ENCODE measurements at places on chromosomes 5 and 9.

GRCh38 chr5:143064676-143065075 lies 294.5 kb downstream of the ARHGAP26 start:
- no peak for DNase-seq

GRCh38 chr5:176743136-176743861 lies 67.1 kb upstream of the UNC5A start:
- no peak for DNase-seq

GRCh38 chr5:153559926-153560325 lies 69.5 kb downstream of the GRIA1 start:
- no peak for DNase-seq

DNA sequence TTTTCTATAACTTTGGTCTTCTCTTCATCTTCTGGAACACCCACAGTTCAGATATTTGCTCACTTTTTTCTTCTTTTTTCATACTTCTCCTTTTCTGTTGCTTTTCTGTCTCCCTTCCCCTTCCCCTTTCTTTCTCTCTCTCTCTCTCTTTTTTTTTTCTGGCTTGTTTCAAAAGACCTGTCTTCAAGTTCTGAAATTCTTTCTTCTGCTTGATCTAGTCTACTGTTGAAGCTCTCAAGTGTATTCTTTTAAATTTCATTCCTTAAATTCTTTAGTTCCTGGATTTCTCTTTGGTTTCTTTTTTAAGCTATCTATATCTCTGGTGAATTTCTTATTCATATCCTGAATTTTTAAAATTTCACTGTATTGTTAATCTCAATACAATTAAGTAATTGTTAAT lies 11.2 kb downstream of the ALG2 start:
- no peak for DNase-seq

DNA sequence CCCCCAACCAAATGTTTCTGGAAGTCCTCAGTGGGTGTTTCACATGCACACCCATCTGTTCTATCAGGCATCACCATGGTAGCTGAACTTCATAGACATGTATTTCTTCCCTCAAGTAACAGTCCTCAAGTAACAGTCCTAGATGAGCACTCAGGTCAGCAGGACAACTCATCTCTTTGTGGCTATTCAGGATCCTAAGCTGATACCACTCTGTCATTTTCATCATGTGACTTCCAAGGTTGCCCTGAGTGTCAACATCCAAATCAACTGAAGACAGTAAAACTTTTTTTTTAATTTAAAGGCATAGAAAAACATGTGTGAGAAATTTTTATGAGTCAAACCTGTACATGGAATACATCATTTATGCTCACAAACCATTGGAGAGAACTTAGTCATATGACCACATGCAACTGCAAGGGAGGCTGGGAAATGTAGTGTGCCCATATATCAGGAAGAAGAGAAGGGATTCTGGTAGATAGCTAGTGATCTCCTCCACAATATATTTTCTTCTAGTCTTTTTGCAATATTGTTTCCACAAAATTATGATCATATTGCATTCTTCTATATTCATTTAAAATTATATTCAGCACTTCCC lies 64.2 kb upstream of the FST start:
- DNase-seq: no peak

DNA sequence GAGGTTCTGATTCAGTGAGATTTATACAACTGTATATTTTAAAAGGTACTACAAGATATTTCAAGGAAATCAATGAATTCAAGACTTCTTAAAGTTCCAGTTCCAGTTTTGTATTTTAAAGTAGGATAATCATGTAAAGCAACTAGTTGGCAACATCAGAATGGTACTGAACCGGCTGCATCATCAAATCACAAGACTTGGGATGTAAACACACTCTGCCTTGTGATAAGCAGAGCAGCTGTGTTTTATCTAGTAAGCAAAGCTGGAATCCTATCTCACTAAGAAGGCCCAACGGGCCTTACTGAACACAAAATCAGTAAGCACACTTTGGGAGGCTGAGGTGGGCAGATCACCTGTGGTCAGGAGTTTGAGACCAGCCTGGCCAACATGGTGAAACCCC lies 327.2 kb upstream of the NREP start:
- no peak for DNase-seq

DNA sequence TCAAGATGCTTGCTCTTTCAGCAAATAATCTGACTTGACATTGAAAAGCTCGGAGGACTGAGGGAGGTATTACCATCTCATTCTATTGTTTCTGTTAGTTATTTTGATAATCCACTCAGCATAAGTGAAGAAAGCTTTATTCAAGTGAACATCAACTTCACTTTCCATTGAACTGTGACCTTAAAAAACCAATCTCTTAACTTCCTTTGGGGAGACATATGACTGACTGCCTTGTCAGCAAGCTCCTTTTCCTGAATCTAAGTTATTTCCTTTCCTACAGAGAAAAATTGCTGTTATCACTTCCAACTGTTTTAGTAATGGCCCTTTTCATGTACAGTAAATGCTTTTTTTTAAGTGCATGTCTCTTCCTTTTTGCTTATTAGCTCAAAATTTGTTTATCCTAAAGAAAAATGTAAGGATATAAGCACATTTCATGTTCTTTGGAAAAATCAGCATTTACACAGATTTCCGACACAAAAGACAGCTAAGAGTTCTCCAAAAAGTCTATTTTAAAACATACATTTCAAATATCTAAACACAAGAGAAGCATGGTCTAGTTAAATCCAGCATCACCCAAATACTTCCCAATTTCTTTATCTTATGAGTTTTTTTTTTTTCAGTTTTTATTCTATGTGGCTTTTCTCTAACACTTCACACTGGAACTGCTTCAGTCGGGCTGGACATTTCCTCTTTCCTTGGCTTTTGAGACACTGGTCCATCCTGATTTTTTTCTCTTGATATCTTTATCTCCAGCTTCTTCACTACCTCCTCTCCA lies 117.9 kb upstream of the DAB2 start:
- no peak for DNase-seq

DNA sequence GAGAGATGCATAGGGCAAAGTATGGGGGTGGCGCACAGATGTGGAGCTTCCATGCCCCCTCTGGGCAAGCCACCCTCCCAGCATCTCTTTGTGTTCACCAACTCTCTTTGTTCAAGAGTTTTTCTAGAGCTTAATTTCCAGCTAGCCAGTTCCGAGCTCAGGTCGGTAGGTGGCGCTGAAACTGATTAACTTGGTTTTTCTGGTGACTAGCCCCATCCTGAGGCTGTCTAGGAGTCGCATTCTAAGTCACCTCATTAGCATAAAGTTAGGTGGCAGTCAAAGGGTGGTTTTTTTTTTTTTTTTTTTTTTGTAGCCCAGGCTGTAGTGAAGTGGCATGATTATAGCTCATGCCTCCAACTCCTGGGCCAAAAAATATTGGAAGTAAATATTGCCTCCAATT lies 476.4 kb downstream of the KDM4C start:
- no peak for DNase-seq

- no peak for DNase-seq
These were observed 12.0 kb upstream of the RXRA start for GRCh38 chr9:134314039-134314949.

DNA sequence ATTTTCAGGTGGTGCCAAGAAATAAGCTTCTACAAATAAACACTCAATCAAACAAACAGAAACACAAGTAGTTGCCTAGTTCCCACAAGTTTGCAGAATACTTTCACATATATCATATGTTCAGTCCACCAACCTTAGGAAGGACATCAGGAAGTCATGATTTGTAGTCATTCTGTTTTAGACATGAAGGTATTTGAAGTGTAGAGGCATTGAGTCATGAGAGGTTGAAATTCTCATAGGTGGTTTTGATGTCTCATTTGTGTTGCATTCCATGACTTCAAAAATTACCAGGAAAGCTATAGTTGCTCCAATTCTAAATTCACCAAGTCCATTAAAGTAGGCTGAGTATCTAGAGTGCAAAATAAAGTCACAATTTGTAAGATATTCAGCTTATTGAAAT lies 159.0 kb downstream of the KCTD16 start:
- no peak for DNase-seq

DNA sequence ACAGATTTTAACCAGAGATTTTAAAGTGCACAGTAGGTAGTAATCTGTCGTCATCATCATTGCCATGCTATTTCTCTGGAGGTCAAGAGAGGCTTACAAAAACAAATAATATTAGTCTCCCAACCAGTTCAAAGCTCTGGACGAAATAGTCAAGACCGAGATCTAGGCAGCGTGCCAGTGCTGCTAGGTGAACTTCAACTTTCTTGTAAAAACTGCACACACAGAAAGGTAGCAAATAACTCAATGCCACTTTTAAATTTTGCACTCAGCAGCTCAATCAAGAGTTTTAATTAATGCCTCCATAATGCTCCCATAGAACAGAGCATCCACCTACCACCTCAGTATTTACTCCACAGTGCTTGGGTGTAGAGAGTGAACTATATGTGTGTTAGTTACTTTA lies 656.8 kb downstream of the IRX1 start:
- no peak for DNase-seq

DNA sequence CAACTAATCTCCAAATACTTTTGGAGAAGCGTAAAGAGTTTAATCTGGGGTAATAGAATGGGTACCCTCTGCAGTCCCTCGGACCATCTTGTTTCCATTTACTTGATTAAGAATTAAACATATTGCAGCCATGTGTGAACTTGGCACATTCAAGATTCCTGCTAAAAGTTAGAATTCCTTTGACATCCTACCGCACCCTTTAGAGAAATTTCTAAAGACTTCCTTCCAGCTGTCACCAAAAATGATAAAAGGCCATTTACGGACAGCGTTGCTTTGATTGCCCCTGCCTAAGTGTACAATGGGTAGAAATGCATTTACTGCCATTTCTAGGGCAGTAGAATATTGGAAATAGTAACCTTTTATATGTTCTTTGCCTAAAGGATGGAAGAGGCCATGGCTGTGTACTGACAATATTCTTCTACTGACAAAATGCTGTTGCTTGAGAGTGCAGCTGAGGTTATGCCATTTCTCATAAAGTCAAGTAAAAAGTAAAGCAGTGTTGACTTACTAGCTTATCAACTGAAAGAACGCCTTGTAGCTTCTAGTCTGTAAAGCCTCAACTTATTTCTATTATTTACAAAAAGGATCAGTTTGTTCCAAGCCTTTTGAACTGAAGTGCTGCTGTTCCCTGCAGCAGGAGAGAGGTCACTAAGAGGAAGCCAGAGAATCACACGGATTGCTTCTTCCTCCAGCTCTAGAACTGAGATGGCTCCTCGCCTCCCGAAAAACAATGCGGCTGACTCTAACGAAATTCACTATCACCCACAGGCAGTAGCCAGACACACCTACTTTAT lies 139.8 kb upstream of the BASP1 start:
- DNase-seq: no peak

DNA sequence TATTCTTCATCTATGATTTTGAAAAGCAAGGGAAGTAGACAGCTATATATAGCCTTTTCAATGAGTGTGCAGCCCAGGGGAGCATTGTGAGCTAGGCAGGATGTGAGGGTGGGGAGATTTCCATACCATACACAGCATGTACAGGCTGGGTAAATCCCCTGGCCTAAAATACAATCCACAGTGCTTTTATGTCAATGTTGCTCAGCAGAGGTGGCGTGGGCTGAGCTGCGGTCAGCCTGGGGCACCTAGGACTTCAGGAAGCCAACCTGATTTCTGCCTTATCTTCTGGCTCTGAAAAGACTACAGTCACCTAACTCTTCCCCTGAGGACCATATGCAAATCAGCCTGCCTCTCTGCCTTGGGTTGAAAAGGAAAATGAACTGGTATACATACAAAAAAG lies 6.3 kb upstream of the GARIN3 start:
- no peak for DNase-seq

- DNase-seq: no peak
These were observed 1.2 kb upstream of the SLC25A51 start for GRCh38 chr9:37905131-37905505.

- DNase-seq: no peak
These were observed 92.3 kb upstream of the MARCHF11 start for GRCh38 chr5:16271851-16272250.

DNA sequence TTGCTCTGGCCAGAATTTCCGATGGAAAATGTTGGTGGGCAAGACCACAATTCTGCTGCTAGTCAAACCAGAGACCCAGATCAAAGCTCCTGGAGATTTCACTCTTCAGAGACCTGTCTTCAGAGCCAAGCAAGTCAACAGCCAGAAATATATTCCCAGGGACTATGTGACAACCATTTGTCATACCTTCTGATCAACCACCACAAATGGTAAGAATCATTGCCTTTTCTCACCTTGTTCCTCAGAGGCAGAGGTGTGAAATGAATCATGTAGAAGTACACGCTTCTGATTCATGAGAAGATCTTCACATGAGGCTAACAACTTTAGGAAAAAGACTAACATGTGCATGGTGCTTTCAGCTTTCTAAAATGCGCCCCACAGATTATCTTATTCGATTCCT lies 53.5 kb downstream of the SUSD1 start:
- DNase-seq: no peak

DNA sequence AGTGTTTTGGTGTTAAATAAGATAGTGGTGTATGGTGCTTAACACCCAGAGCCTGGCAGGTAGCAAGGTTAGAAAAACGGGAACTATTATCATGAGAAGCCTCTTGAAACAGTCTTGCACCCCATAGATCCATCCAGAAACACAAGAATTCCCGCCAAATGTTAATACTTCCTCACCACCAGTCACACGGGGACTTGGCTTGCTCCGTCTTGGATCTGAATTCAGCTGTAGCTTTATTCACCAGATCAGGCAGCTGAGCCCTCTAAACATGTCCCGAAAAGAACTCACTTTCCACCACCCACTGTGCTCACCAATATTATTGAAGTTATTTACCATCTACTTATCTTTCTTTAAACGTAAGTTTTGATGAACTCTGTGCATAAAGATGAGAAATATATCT lies 101.6 kb upstream of the PTPN3 start:
- DNase-seq: no peak

DNA sequence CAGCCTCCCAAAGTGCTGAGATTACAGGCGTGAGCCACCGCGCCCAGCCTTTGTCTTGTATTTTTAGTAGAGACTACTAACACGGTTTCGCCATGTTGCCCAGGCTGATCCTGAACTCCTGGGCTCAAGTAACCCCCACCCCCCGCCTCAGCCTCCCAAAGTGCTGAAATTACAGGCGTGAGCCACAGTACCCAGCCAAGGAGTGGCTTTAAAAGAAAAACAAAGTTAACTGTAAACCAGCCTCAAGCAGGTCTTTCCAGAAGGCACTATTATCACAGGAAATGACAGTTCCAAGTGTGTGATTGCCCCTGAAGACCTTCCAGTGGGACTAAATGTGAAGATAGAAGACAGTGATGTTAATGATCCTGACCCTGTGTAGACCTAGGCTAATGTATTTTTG lies 31.1 kb downstream of the SIL1 start:
- no peak for DNase-seq

DNA sequence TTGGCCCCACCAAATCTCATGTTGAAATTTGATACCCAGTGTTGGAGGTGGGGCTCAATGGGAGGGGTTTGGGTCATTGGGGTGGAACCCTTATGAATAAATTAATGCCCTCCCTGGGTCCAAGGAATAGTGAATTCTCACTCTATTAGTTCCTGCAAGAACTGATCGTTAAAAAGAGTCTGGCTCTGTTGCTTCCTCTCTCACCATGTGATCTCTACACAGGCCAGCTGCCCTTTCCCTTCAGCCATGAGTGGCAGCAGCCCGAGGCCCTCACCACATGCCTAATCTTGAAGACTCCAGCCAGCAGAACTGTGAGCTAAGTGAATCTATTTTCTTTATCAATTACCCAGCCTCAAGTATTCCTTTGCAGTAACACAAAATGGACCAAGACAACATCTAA lies 106.0 kb downstream of the CAAP1 start:
- DNase-seq: no peak

- DNase-seq: no peak
These were observed 9.1 kb downstream of the NDFIP1 start for GRCh38 chr5:142117579-142118151.

GRCh38 chr9:2817999-2818803 lies 25.7 kb downstream of the PUM3 start:
- no peak for DNase-seq

Data from HS-5 (cell line).